Chondrocyte (in vitro differentiated cells): ENCODE measurements at places on chromosomes 2 and 18. TPM values are rescaled to one million over a fixed set of nuclear protein-coding genes. Genes with fewer than 3 reads are reported as not detected.

- no peak for DNase-seq
Measured at GRCh38 chr2:15884790-15885189, 55.6 kb upstream of the MYCN start.

DNA sequence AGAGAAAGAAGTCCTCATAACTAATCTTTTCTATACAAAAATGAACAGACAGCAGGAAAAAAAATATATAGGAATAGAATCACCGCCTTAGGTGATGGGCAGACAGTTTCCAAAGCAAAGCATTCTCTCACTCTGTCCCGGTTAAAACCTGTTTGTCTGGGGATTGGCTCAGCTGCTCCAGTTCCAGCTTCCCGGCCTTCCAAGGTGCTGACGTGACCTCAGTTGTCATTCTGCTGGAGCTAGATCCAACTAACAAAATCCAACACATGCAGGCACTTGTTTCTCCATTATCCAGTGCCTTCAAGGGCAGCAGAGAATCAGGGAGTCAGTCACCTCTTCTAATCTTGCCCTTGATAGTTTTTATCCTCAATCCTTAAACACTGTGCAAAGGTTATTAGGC is 52.8 kb downstream of the IKZF2 start:
- no peak for DNase-seq

GRCh38 chr2:84800194-84800805 is 80.6 kb downstream of the TRABD2A start:
- DNase-seq = no peak

- DNase-seq = no peak
Measured at GRCh38 chr18:53385889-53386288, 838.6 kb downstream of the MBD2 start.

DNA sequence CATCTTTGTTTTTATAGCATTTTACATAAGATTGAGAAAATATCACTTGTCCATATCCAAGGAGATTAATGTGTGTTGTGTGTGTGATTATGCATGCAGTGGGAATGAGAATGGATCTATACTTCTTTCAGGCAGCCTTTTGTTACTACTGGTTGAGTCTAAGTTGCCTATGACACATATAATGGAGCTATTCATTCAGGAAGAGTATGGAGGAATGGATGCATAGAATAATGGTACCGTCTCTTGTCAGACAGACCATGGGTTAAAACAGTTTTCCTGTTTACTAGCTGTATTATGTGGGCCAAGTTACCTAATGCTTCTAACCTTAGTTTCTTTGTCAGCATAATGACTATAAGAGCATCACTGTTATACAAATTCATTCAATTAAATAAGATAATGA is 155.4 kb upstream of the KYNU start:
- DNase-seq = no peak

DNA sequence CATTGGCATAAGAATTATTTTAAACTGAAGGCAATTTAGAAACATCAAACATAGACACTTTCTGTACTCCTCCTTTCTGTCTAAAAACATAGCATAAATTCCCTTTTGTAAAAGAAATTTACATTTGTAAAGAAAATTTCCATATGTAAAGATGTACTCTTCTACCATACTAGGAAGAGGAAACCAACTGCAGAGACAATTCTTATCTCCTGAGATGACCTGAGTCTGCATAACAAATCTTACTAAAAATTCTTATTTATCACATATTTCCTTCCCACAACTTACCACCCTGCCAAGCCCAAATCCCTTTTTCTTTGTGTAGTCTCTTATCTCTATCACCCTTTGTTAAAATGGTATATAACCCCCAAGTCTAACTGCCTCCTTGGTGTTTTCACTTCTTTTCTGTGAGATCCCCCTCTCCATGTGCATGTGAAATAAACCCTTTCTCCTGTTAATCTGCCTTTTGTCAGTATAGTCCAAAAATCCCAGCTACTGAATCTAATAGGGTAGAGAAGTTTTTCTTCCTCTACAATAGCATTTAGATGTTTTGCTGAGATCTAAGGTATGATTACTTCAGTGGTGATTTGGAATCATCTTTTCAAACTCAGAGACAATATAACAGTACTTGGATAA is 81.0 kb downstream of the CHN1 start:
- no peak for DNase-seq

DNA sequence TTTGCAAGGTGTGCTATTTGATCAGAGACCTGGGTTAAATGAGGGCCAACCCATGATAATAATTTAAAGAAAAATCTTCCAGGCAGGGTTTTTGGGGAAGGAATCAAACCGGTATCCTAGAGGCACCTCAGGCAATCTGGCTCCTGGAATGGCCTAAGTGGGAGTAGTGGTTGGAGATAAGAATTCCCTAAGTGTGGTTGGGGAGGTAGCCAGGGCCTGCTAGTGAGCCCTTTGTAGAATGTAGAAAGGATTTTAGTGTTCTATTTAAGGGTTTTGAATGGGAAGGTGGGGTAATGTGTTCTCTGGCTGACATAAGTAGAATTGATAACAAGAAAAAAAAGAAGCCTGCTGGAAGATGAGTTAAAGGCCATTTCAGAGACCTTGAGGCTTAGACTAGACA is 422.2 kb downstream of the XIRP2 start:
- DNase-seq = no peak

DNA sequence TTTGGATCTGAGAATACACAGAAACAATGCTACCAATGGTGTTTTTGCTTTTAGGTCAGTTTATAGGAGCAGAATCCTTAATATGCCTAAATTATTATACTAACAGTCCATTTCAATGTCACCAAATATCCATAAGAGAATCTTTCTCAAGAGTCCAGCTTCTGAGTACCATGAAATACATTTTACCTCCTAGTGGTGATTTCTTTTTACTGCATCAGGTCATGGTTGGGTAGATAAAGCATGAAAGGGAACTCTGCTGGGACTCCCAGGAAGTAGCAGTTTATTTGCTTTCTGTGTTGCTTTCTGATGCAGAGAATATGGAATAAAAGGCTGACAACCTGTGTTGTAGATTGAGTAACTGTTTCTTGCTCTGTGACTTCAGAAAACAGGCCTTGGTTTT is 115.6 kb downstream of the PPP1R1C start:
- DNase-seq = no peak

GRCh38 chr18:34726286-34727004 is 16.3 kb downstream of the DTNA start:
- no peak for DNase-seq

DNA sequence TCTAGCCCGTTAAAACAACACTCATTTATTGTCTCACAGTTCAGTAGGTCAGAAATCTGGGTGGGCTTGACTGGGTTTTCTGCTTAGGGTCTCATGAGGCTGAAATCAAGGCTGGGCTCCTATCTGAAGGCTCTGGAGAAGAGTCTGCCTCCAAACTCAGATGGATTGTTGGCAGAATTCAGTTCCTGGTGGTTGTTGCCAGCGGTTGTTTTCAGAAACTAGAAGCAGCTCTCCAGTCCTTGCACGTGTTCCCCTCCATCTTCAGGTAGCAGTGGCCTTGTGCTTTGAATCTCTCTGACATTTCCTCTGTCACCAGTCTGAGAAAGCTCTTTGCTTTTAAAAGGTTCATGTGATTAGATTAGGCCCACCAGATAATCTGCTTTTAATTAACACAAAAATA is 20.1 kb upstream of the FN1 start:
- DNase-seq = no peak

- DNase-seq = no peak
Measured at GRCh38 chr2:131105950-131106801, 1.0 kb downstream of the PLEKHB2 start.

- no peak for DNase-seq
Measured at GRCh38 chr2:52500561-52500960, 1267.0 kb upstream of the CHAC2 start.

DNA sequence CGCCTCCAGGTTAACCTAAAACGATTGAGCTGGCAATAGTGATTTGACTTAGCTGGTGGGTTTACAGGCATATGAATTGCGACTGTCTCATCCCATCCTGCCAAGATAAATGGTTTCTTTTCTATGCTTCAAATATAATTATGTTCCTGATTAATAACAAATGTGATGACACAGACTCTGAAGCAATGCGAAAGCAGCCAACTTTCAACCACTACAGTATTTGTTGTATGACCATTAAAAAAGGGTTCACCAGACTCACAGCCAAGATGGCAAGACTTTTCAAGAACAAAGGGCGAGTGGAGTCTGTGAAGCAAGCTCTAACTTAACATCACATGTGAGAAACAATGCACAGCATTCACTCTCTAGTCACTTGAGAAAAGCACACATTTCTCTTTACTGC is 186.6 kb downstream of the PID1 start:
- no peak for DNase-seq

The TMEM17 gene
- total RNA-seq = 2.6 to 3.8 TPM (median 3.8 TPM) in 3 replicates

The SAP130 gene
- total RNA-seq = 17.1 to 23.1 TPM (median 18.9 TPM) in 3 replicates

GRCh38 chr2:54952425-54952824 is 97.8 kb downstream of the RTN4 start:
- no peak for DNase-seq

DNA sequence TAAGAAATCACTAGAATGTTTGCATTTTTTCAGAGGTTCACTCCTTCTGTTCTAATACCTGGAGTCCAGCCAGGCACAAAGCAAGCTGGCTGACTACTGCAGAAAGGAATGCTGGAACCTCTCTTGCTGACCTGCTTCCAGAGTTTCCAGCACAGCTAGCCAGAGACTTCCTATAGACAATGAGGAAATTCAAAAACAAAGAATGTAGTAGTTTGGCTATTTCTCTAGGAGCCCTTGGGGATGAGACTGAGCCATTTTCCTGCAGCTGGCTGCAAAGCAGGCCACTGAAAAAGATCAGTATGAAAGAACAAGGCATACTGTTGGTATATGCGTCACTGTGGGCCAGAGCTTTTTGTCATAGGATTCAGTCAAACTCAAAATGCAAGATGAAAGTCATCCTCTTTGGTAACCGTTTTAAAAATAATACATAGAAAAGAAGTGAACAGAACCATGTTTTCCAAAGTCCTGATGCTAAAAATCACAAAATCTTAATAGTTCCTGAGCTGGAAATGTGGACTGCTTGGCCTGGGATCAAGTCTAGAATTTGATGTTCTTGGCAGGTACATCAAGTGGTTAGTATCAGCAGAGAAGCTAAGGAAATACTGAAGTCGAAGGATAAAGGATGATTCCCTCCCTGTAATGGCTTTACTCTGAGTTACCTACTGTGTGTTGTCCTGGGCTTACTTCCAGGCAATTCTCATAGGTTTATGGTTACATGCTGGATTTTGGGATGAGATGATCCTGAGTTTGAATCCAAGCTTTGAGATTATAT is 9.0 kb upstream of the DSEL start:
- no peak for DNase-seq

DNA sequence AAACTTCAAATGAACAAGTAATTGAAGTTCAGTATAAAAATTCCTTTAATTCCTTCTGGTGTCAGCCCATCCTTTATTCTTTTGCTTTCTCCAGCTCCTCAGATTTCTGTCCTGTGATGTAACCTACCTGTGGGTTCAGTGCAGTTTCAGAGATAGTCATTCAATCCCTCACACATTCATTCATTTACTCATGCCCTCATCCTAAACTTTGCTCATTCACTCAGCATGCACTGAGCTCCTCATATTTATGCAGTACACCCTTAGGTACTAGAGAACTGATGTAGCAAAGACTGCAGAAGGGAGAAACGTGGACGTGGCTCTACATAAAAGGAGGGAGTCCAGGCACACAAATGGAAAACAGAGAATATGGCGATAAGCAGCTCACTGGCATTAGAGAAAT is 45.3 kb upstream of the STAT1 start:
- DNase-seq = no peak

GRCh38 chr2:105761931-105762515 is 17.3 kb downstream of the NCK2 start:
- no peak for DNase-seq

The FARSB gene
- 14.8 to 23.7 TPM (median 15.5 TPM) in 3 replicates for total RNA-seq

The HOXD13 gene
- not detected in 3 replicates for total RNA-seq

DNA sequence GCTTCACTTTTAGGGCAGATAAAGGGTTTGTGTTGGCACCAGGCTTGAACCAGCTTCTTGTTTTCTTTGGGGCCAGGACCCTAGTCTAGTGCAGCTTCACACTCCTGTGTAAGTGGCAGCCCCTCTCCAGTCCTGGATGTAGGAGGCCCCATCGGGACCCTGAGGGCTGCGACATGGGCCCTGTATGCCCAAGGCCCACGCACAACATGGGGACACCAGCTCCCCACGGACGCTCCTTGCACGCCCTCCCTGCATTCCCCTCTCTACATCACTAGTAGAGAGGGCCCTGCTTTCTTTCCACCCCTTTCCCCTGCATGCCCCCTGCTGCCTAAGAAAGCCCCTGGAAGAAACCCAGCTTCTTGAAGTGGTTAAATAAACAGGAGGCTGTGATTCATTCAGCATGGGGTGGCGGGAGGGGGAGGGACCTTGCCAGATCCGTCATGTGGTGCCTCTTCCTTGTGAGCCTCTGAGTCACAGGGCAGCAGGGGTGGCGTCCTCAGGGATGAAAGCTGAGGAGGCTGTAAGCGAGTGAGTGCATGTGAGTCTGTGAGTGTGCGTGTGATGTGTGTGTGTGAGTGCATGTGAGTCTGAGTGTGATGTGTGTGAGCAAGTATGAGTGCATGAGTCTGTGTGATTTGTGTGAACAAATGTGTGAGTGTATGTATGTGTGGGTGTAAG is 42.5 kb downstream of the COPS8 start:
- no peak for DNase-seq

- DNase-seq = no peak
Measured at GRCh38 chr2:237727363-237727762, 71.2 kb upstream of the RBM44 start.

DNA sequence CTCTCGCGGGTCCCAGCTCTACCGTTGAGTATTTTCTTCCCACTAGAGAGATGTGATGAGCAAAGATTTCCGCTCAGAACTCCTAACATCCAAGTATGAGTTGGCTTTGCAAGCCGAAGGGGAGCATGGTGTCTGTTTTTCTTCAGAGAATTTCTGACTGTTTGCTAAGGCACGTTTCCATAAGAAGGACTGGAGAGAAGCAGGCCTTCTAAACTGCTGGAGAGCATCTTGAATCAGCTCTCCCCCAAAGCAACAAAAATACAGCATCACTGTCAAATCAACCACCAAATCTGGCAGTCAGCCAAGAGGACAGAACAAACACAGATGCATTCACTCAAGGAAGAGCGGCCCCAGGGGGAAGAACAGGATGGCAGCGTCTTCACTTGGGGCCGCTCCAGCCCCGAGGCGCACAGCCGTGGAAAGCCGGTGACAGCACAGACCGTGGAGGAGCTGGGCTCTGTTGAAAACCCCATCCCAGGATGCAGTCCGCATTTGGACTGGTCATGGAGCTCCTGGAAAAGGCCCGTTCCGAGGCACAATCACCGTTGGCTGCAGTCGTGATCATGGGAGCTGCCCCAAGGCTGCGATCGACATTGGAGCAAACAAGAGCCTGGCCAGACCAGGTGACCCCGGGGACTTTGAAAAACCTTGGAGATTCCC is 101.4 kb downstream of the NFATC1 start:
- DNase-seq = peak; percentile 82

The GNLY gene
- not detected in 3 replicates for total RNA-seq

The C2orf80 gene
- not detected in 3 replicates for total RNA-seq

GRCh38 chr2:74414881-74415761 is 6.3 kb downstream of the C2orf81 start:
- no peak for DNase-seq

GRCh38 chr2:26994983-26995382 is 24.5 kb downstream of the MAPRE3 start:
- no peak for DNase-seq
